ENCODE measurements at places on chromosomes 6 and 20. TPM values are rescaled to one million over a fixed set of nuclear protein-coding genes. Genes with fewer than 3 reads are reported as not detected.

Gene LCA5
- 0.89 TPM for total RNA-seq

Gene RGS17
- total RNA-seq: 6.4 TPM

Gene TFAP2C
- total RNA-seq: 17.1 TPM

Gene VWA7
- total RNA-seq: 1.2 TPM

Gene CFB
- total RNA-seq: 2.1 TPM

Gene SOBP
- total RNA-seq: 1.1 TPM

Gene ADGRB3
- not detected for total RNA-seq

Gene ARMC12
- total RNA-seq: 0.47 TPM

Gene CEP43
- 9.3 TPM for total RNA-seq

Gene SYNGAP1
- 4.1 TPM for total RNA-seq

Gene SLC17A1
- total RNA-seq: not detected

Gene MUC22
- 0.05 TPM for total RNA-seq

Gene MUC21
- not detected for total RNA-seq

Gene GPR6
- not detected for total RNA-seq

Gene PANK2
- total RNA-seq: 53.8 TPM

Gene RAB32
- total RNA-seq: 35.3 TPM

Gene KIF25
- total RNA-seq: not detected

Gene SOX18
- 2.3 TPM for total RNA-seq

Gene ZNF334
- total RNA-seq: not detected

Gene HTR1E
- not detected for total RNA-seq

Gene FAM135A
- 8.6 TPM for total RNA-seq

Gene HLA-DMB
- total RNA-seq: 1.5 TPM

Gene LY6G6C
- total RNA-seq: not detected

Gene TXLNB
- total RNA-seq: not detected

Gene BPI
- not detected for total RNA-seq

Gene SNAI1
- total RNA-seq: 11.6 TPM

Gene TREM2
- not detected for total RNA-seq

Gene SLC22A16
- not detected for total RNA-seq

Gene FKBP1C
- 2.1 TPM for total RNA-seq

Gene NHLRC1
- total RNA-seq: 1.5 TPM

All from A549 treated with CpdA at 1 μM for 4 hours (cell line).